ENCODE measurements at places on chromosomes 5 and 9. TPM values are rescaled to one million over a fixed set of nuclear protein-coding genes. Genes with fewer than 3 reads are reported as not detected.

Gene TNFSF15
- total RNA-seq: not detected

Gene PTGR1
- 34.4 TPM for total RNA-seq

Gene PCDHA9
- total RNA-seq: 1.1 TPM

Gene SCGB3A2
- total RNA-seq: not detected

- no peak for DNase-seq
Measured at GRCh38 chr5:159187719-159188118, 21.6 kb downstream of the RNF145 start.

GRCh38 chr9:113587471-113588031, 124.0 kb downstream of the RGS3 start:
- no peak for DNase-seq

- no peak for DNase-seq
Measured at GRCh38 chr5:65102371-65102975, 333.7 kb downstream of the CWC27 start.

- DNase-seq: no peak
Measured at GRCh38 chr5:56638768-56639238, 176.5 kb upstream of the MAP3K1 start.

- DNase-seq: no peak
Measured at GRCh38 chr5:158502686-158503085, 597.0 kb downstream of the EBF1 start.

DNA sequence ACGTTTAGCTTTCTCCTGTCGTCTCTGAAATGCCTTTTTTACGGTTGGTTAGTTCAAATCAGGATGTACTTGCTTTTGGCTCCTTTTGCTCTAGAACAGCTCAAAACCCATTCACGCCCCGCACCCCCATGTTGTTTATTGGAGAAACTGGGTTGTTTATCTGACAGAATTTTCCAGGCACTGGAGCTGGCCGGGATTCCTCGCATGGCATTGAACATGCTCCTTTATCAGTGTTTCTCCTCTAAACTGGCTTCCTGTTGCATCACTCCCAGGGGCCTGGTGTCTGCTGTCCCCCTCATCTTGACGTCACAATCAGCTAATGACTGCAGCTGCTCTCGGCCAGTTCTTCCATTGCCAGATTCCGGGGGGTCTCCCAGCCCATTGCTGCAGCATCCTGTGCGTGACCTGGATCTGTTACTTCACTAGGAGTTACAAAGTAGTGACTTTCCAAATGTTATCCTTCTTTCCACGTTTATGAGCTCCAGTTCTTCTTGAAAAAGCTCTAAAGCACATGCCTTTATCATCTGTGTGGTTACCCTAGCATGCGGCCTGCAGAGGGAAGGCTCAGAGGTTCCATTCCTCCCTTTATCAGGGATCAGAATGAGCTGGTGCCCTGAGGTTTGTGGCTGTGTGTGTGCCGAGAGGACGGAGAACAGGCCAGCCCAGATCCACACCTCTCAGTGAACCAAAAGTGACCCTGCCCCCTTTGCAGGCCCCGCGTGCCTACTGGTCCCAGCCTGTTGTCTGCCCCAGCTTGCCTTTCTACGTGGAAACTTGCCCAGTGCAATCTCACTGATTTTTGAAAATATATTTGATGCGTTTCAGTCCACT, 27.5 kb downstream of the FAM163B start:
- no peak for DNase-seq

GRCh38 chr9:90878562-90878961, 76.9 kb downstream of the SYK start:
- no peak for DNase-seq

DNA sequence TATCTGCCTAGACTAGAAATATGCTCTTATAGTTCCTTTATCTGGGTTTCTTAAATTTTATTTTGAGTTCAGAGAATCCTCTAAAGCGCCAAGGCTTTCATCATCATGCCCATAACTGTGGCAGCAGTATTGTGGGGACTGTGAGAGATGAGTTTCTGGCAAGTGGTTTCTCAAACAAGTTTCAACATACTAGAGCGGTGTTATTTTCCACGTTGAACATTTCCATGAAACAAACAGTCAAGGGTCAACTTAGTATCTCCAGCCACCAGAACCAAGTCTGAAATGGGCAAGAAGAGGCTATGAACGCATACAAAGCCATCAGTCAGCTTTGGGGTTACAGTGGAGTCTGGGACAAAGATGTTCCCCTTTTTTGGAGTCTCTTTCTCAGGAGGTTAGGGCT, 40.3 kb downstream of the SERINC5 start:
- no peak for DNase-seq

Measured in thoracic aorta (tissue), 2 donors.